ENCODE measurements at places on chromosomes 2 and 18.

GRCh38 chr2:9205963-9206948, at the start of gene ASAP2:
ASAP2 (plus strand) TSS chr2:9206812; CDS start chr2:9207105, 293 bp downstream.
- DNase-seq: peak; percentile 70

- DNase-seq: no peak
Measured at GRCh38 chr18:79382681-79383387, 12.9 kb upstream of the NFATC1 start.

DNA sequence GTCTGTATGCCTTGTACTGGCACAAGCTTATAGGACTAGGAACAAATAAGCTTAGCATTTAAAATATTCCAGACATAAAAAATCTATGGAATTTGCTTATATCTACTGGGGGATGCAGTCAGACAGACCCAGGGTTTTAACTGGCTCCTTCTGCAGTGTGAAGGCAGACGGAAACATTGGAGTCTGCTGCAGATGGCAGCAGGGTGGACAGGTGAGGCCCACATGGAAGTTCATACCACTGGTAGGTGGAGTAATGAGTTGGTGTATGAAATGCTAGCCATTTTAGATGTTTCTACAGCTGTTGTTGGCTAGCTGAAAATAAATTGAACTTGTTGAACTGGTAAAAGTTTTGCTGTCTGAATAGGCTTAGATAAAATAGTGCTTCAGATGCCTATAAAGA, 17.7 kb downstream of the SPTBN1 start:
- DNase-seq: peak; percentile 61

DNA sequence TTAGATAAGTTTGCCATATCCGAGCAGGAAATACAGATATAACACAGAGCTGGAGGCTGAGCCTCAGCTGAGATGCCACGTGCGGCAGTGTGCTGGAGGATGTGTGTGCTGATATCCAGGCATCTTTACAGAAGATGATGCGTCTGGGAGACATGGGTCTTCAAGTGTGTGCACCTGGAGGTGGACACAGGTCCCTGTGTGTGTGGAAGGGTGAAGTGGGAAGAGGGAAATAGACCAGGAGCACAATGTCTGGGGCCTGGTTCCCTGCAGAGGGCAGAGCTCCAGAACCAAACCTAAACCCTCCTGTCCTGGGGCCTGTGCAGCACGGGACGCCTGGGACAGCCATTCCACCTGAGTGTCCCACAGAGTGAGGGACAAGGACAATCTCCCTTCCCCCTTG, 180.3 kb upstream of the RAB12 start:
- no peak for DNase-seq

DNA sequence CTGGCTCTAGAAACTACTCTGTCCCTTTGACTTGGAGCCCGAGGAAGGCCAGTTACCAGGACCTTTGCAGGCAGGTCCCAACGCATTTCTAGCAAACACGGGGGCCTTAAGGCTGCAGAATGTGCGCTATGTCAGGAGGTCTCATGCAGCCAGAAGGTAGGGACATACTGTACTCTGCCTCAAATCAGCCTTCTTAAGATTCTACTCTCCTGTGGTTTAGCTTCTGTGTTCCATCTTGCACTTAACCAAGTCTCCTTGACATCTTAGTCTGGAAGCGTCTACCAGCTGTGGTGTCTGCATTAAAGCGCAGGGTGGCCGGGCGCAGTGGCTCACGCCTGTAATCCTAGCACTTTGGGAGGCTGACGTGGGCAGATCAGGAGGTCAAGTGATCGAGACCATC, 65.5 kb downstream of the STEAP3 start:
- DNase-seq: peak; percentile 28

DNA sequence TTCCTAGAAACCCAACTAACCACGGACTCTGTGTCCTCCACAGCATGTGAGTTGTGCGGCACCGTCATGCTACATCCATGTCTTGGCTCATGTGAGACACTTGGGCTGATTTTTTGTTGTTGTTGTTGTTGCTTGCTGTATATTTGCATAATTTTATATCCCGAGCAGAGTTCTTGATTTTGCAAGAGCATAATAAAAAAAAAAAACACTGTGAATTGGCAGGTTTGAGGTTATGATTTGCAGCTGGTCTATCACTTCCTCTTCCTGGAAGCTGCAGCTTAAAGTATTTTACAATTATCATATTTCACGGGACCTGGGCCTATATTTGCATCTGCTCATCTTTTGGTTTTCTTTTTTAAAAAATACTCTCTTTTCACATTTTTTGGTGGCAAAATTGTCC, 142.3 kb upstream of the NRP2 start:
- DNase-seq: no peak

GRCh38 chr2:233990261-233990798, 60.2 kb upstream of the SPP2 start:
- no peak for DNase-seq

- DNase-seq: no peak
Measured at GRCh38 chr2:182585001-182585400, 131.1 kb upstream of the DNAJC10 start.

GRCh38 chr2:102126169-102126568, 16.4 kb upstream of the IL1R1 start:
- DNase-seq: no peak

Measured in fibroblast of upper back skin (primary cell).